ENCODE measurements at places on chromosomes 2 and 18.

DNA sequence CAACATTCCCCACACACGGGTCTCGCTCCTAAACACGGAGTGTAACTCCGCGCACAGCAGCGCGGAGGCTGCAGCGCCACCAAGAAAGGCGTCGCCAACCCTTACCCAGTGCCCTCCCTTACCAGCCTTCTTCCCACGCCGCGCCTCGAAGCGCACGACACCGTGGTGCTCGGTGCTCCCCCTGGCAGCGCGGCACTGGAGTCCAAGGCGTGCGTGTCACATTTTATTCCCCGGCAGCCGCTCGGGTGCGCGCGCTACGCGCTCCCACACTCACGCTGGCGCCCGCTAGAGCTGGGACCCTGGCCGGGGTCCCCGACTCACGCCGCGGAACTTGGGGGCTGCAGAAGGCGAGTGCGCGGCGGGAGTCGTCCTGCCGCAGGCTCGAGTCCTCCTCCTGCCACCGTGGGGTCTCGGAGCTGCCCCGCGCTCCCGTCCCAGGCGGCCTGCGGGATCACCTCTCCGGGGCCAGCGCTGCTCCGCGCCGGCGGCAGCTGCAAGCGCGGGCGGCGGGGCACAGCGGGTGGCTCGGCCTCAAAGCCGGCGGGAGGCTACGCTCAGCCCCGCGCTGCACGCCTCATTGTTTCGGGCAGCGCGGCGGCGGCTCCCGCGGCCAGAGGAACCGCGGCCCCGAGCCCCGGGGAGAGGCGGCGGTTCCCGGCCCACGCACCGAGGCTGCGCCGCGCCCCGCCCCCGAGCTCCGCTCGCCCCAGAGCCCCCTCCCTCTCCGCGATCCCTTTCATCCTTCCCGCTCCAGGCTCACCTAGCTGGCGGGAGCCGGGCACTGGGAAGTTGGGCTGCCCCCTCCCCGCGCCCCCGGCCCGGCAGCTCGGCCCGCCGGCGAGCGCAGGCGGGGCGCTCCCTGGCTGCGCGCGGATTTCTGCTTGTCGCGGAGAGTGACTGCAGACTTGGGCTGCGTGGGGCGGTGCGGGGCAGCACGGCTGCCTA is at the start of gene ST6GAL2:
Gene ST6GAL2, minus strand, starts transcription at position 197 of the 945 bp plus-strand sequence. CDS start 42,190 bp downstream, outside the sequence.
- DNase-seq: no peak

GRCh38 chr2:46669996-46670793 is 190.8 kb downstream of the TMEM247 start:
- DNase-seq: peak; percentile 43

GRCh38 chr18:58953627-58954026 is 89.0 kb downstream of the ZNF532 start:
- DNase-seq: no peak

GRCh38 chr18:45378933-45379332 is 236.3 kb upstream of the SLC14A2 start:
- DNase-seq: no peak

DNA sequence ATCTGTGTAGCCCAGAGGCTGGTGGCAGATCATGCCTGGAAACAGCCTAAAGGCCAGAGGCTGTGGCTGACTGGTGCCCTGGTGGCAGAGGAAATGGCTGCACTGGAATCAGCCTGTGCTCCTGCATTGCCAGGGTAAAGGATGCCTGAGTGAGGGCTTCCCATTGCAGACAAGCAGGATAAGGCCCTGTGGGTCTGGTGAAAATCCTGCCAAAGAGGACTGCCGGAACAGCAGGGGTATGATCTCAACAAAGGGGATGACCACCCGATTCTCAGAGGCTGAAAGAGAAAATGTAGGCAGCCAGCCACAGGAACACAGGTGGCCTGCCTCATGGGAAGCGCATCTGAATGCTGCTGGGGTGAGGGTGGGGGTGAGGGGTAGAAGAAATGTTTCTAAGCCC is 48.2 kb downstream of the FBXO48 start:
- no peak for DNase-seq

DNA sequence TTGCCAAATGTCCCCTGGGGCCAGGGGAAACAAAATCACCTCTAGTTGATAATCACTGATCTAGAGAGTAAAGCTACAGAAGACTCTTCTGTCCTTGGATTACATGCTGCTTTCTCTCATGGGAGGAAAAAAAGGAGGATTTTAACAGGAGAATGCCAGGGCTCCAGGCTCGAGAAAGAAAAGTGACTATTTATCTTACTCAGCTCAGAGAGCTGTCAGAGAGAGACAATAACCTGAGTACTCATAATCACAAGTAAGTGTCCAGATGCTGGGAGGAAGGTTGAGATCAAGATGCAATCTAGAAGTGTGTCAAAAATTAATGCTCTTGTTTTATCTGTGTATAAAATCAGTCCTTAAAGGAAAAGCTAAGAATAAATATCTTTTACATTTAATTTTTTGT is 133.3 kb downstream of the PTRHD1 start:
- DNase-seq: no peak

DNA sequence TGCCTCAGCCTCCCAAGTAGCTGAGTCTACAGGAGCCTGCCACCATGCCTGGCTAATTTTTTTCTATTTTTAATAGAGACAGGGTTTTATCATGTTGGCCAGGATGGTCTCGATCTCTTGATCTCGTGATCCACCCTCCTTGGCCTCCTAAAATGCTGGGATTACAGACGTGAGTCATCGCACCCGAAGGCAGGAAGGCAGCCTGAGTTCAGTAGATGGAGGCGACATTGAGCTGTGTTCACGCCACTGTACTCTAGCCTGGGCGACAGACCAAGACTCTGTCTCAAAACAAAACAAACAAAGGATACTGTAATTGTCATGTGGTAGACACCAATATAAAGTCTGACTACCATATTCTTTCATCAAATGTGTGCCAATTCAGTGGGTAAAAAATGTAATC is 500.9 kb upstream of the DSEL start:
- DNase-seq: peak; percentile 30

GRCh38 chr18:31783059-31783458 is 22.4 kb upstream of the SLC25A52 start:
- no peak for DNase-seq

GRCh38 chr2:216536734-216537210 is 38.1 kb downstream of the RPL37A start:
- DNase-seq: no peak

DNA sequence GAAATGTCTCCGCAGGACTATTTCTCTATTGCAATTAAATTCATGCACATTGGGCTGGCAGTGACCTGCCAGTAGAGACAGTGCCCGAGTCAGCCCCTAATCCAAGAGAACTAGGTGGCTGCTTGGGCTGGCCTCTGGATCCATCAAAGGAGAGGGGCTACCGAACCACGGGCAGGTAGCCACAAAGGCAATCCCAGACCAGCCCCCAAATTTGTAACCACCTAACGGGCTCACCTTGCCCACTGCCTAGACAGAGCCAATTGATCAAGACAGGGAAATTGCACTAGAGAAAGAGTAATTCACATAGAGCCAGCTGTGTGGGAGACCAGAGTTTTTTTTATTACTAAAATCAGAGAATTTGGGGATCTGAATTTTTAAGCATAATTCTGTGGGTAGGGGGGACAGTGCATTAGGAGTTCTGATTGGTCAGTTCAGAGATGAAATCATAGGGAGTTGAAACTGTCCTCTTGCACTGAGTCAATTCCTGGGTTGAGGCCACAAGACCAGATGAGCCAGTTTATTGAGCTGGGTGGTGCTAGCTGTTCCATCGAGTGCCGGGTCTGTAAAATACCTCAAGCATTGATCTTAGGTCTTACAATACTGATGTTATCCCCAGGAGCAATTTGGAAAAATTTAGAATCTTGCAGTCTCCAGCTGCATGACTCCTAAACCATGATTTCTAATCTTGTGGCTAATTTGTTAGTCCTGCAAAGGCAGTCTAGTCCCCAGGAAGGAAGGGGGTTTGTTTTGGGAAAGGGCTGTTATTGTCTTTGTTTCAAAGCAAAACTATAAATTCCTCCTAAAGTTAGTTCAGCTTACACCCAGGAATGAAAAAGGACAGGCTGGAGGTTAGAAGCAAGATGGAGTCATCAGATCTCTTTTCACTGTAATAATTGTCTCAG is 260.4 kb upstream of the SP5 start:
- DNase-seq: no peak

DNA sequence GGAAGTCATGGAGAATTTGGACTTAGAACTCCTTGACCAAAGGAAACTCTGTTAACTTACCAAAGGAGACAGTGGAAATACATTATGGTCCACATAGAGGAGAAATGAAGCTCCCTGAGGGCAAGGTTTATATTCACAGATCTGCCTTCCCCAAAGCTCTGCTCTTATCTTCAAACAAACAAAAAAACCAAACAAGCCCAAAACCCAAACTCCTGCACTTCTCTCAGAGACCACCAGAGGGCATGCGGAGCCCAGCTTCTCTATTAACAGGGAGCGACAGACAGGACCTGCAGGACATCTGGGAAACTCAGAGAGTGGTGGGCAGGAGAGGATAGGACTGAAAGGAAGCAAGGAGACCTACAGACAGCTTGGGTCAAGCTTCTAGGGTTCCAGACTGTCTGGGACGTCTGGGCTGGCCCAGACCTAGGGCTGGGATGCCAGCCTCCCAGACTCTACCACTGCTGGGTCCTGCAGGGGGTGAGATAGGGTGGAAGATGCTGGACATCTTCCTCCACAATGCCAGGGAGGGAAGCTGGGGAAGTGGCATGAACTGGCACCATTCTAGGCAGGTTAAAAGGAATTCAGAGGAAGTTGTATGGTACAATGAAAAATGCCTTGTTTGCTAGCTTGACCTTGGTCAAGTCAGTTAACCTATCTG is 4.0 kb upstream of the WNT10A start:
- DNase-seq: peak; percentile 71

DNA sequence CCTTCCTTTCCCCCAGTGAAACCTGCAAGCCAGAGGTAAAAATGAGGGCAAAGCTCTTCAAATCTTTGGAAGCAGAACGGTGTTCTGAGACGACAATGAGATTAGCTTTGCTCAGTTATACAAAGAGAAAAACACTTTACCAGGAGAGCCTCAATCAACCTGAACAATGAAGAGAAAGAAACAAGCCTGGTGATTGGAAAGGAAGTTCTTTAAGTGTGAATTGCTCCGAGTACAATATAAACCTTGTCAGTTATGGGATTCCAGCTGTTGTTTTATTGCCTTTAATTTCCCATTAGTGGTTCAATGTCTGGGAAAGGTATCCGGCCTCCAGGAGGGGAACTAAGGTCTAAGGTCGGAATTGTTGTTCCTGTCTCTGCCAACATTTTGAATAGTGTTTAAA is 901.6 kb downstream of the EPHA4 start:
- peak; percentile 7 for DNase-seq

DNA sequence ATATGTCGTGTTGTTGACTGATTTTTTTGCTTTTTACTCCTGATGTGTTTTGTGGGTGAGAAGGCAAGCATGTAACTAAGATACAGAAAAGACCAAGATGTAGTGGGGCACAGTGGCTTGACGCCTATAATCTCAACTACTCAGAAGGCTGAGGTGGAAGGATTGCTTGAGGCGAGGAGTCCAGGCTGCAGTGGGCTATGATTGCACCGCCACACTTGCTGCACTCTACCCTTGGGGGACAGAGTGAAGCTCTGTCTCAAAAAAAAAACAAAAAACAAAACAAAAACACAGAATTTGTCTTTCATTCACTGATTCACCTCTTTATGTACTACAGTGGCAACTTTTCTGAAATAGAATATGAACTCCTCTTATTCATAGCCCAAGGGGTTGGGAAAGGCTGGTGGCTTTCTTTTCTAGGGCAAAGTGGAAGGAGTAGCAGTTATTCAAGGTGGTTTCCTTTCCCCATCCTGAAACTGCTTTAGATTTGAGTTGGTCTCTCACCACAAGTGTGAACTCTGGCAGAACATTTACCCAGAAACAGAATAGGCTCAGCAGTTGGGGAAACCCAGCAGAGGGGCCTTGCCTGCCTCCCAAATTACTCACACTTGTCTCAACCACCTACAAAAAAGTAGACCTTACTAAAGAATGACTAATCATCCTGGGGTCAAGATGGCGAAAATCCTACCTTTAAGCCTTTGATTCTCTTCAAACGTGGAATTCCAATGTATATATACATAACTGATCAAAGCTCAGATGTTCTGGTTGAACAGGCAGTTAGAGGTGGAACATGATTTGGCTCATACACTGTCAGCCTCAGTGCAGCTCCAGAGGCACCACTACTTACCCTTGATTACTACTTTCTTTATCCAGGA is 6.5 kb downstream of the TANK start:
- no peak for DNase-seq

DNA sequence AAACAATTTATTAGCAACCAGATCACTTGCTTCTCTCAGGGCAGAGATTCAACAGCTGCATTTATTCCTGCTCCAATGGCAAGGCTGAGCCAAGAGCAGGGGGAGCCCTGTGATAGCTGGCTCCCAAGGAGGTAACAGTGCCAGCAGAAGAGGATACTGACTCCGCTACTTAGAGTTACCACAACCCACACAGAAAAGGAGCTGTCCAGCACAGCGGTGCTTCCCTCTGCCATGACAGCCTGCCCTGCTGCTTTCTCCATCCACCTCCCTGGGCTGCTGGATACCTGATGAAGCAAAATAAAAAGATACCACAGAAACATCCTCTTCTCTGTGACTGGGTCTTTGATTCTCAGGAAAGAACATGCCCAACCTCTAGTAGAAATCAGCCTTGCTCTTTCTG is 467.2 kb downstream of the LRRTM4 start:
- peak; percentile 26 for DNase-seq

GRCh38 chr2:149329489-149330126 is 779 bp upstream of the LYPD6 start:
- DNase-seq: peak; percentile 84

GRCh38 chr18:49784427-49785185 is 28.7 kb downstream of the ACAA2 start:
- no peak for DNase-seq

DNA sequence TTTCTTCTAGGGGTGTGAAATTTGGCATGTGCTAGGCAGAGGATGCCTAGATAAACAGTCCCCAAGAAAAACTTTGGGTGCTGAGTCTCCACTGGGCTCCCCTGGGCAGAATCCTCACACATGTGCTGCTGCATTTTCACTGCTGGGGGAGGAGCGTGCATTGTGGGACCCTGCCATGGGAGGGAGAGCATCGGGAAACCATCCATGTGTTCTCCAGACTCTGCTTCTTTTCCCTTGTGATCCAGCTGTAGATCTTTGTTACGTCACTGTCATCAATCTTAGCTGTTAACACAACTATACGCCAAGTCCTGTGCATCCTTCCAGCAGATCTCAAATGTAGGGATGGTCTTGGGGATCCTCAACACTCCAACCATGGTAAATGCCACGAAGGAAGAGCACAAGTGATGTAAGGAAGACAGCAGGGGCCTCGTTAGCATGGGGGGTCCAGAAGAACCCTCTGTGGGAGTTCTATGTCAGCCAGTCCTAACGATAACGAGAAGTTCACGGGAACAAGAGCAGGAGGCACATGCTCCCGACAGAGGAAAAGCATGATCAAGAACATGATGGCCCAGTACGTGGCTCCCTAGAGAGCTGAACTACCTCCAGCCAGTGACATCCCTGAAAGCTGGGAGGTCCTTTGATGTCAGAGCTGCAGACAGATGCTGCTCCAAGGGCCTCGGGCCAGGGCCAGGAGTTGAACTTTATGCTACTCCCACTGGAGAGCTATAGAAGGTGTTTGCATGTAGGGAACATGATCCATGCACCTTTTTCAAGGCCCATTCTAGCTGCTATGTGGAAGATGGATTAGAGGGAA is 41.1 kb upstream of the NPAS2 start:
- no peak for DNase-seq

- DNase-seq: peak; percentile 66
Observed at GRCh38 chr2:74690571-74690970, 36.5 kb downstream of the SEMA4F start.
